GM04503 (cell line): ENCODE measurements at places on chromosomes 3 and 15.

DNA sequence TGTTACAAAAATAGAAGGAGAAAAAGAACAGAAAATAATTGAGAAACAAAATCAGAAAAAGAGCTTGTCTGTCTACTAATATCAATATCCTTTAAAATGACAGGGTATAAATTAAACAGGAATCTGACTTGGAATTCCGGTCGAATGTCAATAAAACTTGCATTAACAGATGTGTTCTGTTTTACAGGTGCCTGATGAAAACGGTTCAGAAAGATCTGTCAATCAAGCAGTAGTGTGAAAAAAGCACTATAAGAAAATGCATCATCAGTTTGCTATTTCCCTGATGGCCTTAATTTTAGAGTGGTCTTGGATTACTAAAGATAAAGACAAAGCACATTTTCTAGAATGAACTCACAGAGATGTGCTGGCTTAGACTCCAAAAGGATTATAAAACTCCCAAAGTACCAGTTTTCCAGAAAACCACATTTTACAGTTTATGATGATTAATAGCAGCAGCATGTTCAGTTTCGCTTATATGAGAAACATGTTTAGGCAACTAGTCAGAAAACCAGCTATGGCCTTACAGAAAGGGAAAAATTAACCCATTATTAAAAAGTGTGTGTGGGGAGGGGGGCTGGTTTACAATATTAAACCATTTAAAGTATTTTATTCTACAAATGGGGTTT, 8.2 kb upstream of the C3orf38 start:
- peak; percentile 64 for DNase-seq

- DNase-seq = no peak
Observed at GRCh38 chr3:142072816-142073215, 76.5 kb downstream of the TFDP2 start.

- DNase-seq = no peak
Observed at GRCh38 chr15:85430406-85431204, 50.2 kb downstream of the AKAP13 start.

DNA sequence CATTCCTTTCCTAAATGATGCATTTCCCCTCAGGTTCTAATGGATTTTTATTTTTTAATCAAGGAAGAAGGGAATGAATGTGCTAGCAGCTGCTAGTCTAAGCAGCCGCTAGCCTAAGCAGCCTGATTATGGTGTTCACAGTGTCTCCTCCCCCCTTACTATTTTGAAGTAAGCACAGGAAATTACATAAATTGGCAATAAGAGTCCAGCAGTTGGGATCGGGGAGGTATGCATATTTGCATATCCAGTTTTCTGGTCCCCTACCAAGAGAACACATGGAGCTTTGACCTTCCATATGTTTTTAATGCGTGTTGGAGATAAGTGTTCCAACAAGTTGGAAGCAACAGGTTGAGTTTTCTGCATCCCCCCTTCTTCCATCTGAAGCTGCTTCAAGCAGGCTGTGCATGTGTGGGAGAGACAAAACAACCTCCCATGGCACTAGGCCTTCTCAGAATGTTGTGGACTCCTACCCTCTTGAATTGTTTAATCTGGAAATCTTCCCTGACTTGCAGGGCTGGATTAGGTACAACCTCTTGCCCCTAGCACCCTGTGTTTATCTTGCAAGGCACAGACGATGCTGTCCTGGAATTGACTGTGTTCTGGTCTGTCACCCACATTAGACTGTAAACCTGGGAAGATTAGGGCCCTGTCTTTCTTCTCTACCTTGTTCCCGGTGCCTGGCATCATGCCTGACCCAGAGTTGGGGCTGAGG, 124.8 kb upstream of the LRIG1 start:
- no peak for DNase-seq

- no peak for DNase-seq
Observed at GRCh38 chr3:196915375-196915774, 27.0 kb downstream of the NCBP2 start.

- DNase-seq = no peak
Observed at GRCh38 chr3:152076148-152076547, 192.6 kb upstream of the MBNL1 start.
